Spinal cord (tissue), 10 donors: ENCODE measurements at places on chromosomes 2 and 18. TPM values are rescaled to one million over a fixed set of nuclear protein-coding genes. Genes with fewer than 3 reads are reported as not detected.

DNA sequence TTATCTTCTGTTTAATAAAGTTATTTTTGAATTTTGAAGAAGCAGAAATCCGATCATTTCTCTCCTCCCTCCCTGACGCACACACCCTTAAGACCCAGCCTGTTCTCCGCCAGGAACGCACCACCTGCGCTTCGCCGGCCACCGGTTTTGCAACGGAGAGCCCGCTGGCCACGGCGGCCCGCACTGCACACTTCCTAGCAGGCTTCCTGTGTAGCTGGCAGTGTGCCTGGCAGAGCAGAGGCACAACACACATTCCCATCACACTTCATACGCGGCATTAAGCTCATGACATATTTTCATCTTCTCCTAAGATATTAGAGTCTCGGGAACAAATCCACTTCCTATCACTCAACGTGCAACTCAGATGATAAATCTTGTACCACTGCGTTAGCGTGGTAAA is 148.0 kb downstream of the HDAC4 start:
- DNase-seq: no peak

- no peak for DNase-seq
These were observed 177.3 kb upstream of the SPOPL start for GRCh38 chr2:138324068-138324771.

GRCh38 chr18:62925031-62925688 is 209.8 kb downstream of the PHLPP1 start:
- no peak for DNase-seq

GRCh38 chr2:195575879-195576401 is 81.1 kb upstream of the SLC39A10 start:
- no peak for DNase-seq

PCARE gene
- total RNA-seq: not detected

SDC1 gene
- 4.7 TPM for total RNA-seq

DNA sequence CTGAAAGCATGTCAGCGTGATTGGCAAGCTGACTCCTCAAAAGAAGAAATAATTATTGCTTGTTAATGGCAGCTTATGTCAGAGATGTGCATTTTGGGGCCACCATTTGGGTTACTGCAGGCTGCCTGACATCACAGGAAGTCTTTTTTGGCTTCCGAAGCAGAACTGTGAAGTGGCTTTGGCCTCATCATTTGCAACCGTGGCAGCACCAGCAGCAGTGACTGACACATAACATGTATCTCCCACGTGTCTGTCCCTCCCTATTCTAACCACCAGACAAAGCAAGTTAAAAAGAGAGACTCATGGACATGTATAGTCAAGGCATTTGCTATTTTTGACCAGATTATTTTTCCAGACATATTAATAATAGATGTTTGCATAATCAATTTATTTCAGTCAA is 488.7 kb upstream of the ACVR2A start:
- no peak for DNase-seq

SLC30A3 gene
- 2.9 TPM for total RNA-seq

POTEF gene
- total RNA-seq: 0.10 TPM

FN1 gene
- 615 TPM for total RNA-seq

- DNase-seq: no peak
These were observed 273.1 kb upstream of the SMIM21 start for GRCh38 chr18:75700561-75700960.

DNA sequence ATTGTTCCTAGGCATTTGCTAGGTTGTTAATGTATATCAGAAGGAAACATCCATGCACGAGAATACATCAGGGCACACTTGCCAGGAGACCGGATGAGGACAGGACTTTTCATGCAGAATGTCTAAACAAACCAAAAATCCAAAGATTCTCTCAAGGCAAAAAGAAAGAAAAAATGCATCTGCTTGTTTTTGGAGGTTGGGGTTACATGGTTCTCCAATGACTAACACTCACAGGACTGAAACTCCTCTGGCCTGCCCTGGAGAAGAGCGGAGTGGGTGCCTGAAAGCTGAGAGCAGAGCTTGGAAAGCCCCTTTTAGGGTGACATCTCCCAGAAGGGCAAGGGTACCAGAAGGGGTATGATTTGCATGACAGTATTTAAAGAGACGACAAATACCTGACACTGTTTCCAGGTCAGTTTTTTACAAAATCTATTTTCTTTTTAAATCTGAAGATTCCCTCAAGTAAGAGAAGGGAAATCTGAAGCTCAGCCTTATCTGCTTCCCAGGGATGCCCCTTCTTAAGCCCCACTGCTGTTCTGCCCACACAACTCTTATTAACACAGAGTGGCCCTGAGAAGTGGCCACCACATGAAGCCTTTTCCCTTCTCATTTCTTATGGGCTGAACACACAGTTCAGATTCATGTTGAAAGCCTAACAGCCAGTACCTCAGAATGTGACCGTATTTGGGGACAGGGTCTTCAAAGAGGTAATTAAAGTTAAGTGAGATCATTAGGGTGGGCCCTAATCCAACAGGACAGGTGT is 216.4 kb downstream of the STK39 start:
- no peak for DNase-seq

- DNase-seq: no peak
These were observed 127.8 kb downstream of the NXPH2 start for GRCh38 chr2:138652378-138652777.

- no peak for DNase-seq
These were observed 15.1 kb upstream of the RHOB start for GRCh38 chr2:20431772-20432171.

DNER gene
- total RNA-seq: 179 TPM

DNA sequence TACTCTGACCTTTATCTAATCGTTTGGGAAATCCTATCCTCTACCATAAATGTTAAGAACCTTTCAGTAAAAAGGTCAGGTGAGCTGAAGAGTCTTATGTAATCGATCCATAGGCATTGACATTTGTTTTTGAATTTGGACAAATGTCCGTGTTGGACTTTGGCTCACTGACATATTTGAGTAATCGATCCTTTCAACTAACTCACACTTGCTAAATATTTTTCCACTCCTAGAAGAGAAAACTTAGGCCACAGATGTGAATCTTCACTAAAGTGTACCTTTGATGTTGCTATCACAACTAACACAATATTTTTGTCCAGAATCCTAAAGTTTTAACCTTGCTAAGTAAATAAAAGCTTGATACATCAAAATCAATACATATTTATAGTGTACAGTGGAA is 89.5 kb downstream of the CCDC102B start:
- DNase-seq: no peak

- DNase-seq: no peak
These were observed 13.2 kb downstream of the SNTG2 start for GRCh38 chr2:963876-964275.

DNA sequence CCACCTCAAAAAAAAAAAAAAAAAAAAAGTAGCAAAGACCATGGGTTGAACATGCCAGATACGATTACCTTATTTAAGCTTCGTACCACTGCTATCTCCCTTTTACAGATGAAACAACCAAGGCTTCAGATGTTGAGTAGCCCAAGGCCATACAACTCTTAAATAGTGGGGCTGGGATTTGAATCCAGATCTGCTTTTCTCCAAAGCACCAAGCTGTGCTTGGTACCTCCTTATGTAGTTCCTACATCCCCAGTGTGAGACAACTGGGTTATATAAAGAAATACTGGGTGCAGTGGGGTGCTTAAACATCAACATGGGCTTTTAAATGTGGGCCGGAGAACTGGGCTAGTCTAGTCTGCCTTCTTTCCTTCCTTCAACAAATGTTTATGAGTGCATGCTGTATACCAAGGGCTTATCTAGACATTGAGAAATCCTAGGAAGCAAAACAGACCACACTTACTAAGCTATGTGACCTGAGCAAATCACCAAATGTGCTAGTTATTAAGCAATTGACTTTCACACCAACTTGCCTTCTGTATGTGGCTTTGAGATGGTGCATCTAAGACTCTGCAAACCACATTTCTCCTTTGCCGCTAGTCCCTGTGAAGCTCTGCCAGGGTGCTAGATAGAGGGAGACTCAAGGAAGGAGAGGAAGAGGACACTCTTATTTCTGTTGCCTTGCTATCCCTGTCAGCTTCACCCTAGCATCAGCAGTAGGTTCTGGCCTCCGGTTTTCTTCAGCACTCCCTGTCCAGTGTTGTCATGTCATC is 206.8 kb upstream of the FBXO11 start:
- no peak for DNase-seq

FBXO48 gene
- total RNA-seq: 0.72 TPM

DNA sequence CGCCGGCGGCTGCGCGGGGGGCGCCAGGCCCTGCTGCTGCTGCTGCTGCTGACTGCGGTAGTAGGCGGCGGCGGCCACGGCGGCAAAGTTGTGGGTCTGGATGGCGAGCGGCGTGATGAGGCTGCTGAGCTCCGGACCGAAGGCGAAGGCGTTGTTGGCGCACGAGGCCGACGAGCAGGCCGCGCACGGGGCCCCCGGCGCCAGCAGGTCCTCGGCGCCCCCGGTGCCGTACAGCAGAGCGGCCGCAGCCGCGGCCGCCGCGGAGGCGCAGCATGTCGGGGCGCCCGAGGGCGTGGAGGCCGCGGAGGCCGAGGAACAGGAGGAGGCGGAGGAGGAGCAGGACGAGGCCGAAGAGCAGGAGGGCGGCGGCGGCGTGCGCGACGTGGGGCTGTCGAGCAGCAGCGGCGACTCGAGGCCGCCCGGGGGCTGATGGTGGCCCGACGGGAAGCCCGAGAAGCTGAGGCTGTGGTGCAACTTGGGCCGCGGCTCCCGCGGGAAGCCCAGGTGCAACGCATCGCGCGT is 1.8 kb downstream of the ZFP36L2 start:
- DNase-seq: no peak

C2orf78 gene
- not detected for total RNA-seq

DNA sequence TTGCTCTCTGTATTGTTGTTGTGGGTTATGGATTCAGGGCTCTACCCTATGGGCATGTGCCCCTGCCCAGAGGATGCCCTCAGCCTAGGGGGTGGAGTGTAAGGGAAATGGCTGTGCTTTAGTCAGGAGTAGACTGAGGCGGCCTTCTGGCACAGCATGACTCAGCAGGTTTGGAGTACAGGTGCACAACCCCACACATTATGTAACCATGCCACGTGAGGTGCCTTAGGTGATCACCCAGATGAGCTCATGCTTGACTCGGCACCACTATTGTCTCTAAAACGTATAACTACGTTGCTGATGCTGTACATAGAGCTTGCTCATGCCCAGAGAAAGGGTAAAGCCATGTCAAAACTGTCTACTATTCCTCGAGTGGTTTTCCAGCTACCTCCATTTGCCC is 48.3 kb upstream of the ZC3H15 start:
- DNase-seq: no peak

DNA sequence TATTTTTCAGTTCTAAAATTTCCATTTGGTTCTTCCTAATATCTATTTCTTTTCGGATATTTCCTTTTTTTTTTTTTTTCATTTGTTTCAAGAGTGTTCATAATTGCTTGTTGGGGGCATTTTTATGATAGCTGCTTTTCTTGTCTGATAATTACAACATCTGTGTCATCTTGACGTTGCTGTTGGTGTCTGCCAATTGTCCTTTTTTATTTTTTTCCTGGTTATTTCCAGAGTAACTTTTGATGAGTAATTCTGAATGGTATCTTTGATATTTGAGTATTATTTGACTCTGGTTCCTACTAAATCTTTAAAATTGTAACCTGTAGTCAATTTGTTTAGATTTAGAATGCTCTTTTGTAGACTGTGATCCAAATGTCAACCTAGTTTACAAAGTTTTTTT is 51.3 kb upstream of the CHRNA1 start:
- no peak for DNase-seq

DNA sequence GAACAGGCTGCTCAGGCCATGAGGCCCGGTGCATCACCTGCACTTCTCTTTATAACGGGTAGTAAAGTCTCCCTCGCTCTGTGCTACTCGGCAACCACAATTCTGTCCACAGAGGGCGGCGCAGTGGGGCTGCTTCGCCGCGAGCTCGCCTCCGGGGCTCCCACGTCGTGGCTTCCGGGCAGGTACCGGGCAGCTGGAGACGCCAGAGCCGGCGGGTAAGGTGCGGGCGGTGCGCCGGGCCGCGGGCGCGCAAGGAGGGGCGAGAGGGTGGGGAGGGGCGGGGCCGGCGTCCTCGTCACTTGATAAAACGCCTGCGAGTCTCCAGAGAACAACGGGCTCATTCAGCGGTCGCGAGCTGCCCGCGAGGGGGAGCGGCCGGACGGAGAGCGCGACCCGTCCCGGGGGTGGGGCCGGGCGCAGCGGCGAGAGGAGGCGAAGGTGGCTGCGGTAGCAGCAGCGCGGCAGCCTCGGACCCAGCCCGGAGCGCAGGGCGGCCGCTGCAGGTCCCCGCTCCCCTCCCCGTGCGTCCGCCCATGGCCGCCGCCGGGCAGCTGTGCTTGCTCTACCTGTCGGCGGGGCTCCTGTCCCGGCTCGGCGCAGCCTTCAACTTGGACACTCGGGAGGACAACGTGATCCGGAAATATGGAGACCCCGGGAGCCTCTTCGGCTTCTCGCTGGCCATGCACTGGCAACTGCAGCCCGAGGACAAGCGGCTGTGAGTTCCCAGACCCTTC is at the start of gene ITGA6:
Gene ITGA6 (plus strand): TSS at position 331 of the 734 bp plus-strand sequence.
- peak; percentile 87 for DNase-seq

GRCh38 chr18:76952747-76953146 is 130.4 kb downstream of the ZNF236 start:
- DNase-seq: no peak

DNA sequence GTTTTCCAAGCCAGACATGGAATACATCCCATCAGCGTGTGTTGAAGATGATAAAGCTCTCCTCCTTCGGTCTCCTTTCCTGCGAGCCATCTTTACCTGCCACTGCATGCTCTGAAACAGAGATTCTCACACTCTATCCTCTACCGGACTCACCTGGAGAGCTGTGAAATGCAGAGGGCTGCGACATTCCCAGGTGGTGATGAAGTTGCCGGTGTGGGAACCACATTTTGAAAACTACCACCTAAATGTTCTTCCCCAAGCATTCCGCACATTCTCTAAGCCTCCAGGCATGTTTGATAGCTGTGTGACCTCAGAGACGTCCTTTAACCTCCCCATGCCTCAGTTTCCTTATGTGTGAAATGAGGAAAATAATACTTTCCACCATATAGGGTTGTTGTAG is 226.2 kb upstream of the RAB6C start:
- no peak for DNase-seq

ASTL gene
- 0.28 TPM for total RNA-seq

IKZF2 gene
- 18.5 TPM for total RNA-seq

GRCh38 chr18:75127143-75128021 is 81.6 kb downstream of the PTGR3 start:
- no peak for DNase-seq
